G401 (cell line): ENCODE measurements at places on chromosomes 16 and 17. TPM values are rescaled to one million over a fixed set of nuclear protein-coding genes. Genes with fewer than 3 reads are reported as not detected.

SLC25A39 gene
- total RNA-seq = 335 and 340 TPM in 2 replicates

DNA sequence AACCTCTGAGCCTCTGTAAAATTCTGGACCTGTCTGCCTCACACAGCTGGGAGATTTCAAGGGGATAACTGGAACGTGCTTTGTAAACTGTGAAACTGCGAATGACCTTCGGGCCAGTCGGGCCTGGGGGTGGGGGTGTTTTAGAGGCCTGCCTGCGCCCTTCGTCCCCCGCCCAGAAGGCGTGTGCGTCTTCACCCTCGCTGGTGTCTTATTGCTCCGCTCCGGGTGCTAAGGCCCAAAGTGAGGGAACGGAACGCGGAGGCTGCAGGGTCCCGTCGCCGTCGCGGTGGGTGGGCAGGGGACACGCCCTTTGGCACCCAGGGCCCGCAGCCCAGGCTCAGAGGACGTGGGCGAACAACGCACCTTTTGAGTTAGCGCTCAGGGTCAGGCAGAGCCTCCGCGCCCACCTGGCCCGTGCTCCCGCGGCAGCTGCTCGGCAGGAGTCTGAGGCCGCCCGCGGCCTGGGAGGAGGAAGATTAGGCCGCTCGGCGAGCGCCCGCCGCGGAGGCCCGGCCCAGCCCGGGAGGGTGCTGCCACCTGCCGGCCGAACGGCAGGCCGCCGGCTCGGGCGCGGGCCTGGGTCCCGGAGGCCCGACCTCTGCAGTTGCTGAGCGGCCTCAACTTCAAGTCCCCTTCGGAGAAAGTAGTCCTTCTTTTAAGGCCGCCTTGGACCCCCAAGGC is 29.7 kb downstream of the DCAKD start:
- DNase-seq = no peak

- peak; percentile 19 for DNase-seq
Measured at GRCh38 chr16:57994778-57995177, 5.7 kb downstream of the ZNF319 start.

- DNase-seq = no peak
Measured at GRCh38 chr17:17917394-17917793, 54.8 kb downstream of the TOM1L2 start.

- no peak for DNase-seq
Measured at GRCh38 chr17:35486920-35487732, 38.6 kb upstream of the SLFN13 start.

GRCh38 chr17:10070690-10071089 is 127.7 kb downstream of the GAS7 start:
- DNase-seq = no peak

CD300A gene
- not detected in 2 replicates for total RNA-seq

DNA sequence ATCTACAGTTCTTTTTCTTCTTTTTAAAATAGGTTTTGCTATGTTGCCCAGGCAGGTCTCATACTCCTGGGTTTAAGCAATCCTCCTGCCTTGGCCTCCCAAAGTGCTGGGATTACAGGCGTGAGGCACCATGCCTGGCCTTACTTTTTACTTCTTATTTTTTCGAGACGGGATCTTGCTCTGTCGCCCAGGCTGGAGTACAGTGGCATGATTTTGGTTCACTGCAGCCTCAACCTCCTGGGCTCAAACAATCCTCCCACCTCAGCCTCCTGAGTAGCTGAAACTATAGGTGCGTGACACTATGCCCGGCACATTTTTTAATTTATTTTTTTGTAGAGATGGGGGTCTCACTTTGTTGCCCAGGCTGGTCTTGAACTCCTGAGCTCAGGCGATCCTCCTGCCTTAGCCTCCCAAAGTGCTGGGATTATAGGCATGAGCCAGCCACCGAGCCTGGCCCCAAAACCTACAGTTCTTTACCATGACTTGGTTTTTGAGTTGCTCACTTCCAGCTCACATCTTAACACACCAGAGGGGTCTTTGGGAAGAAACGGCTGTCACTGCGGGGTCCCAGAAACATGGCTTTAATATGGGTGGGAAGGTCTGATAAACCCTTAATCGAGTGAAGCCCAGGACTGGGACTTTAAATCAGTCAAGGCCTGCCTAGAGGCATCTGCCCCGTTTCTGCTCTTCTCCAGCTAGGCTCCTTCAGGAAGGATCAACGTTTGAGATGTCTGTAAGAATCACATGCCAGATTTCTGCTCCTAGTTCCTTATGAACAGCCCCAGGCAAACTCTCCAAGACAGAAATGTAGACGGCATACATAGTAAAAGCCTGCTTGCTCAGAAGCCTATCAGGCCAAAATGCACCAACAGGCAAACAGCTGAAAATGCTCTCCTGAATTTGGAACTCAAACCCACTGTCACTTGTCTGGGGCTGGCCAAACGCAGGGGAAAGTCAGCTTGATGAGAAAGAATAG is 91.7 kb upstream of the TOB1 start:
- DNase-seq = no peak

- DNase-seq = no peak
Measured at GRCh38 chr16:760545-761343, at the start of gene MSLN. Gene MSLN, plus strand, starts transcription at chr16:760734. Its CDS starts 1,947 bp downstream, at chr16:762681.

DNA sequence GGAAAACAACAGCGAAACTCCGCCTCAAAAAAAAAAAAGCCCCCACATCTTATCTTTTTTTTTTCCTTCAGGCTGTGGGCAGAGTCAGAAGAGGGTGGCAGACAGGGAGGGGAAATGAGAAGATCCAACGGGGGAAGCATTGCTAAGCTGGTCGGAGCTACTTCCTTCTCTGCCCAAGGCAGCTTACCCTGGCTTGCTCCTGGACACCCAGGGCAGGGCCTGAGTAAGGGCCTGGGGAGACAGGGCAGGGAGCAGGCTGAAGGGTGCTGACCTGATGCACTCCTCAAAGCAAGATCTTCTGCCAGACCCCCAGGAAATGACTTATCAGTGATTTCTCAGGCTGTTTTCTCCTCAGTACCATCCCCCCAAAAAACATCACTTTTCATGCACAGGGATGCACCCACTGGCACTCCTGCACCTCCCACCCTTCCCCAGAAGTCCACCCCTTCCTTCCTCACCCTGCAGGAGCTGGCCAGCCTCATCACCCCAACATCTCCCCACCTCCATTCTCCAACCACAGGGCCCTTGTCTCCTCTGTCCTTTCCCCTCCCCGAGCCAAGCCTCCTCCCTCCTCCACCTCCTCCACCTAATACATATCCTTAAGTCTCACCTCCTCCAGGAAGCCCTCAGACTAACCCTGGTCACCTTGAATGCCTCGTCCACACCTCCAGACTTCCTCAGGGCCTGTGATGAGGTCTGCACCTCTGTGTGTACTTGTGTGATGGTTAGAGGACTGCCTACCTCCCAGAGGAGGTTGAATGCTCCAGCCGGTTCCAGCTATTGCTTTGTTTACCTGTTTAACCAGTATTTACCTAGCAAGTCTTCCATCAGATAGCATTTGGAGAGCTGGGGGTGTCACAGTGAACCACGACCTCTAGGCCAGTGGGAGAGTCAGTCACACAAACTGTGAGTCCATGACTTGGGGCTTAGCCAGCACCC is 1.2 kb upstream of the HBA1 start:
- DNase-seq = no peak

DNA sequence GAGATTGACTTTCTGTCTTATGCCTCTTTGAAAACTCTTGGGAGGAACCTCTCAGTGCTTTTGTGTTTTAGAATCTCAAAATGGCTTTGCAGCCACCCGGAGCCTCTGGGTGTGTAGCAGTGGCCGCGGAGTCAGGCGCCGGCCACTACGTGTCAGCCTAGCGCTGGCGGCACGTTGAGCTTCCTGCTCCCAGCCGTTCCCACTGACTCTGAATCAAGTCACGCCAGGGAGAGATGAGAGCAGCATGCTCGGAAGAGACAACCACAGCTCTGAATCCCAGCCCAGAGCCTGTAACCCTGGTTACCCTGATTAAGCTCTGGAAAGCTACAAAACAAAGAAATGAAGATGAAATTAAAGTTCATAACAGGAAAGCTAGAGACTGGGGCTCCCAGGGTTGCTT is 97.4 kb upstream of the CACNG5 start:
- peak; percentile 47 for DNase-seq

PLLP gene
- total RNA-seq = 1.5 and 2.7 TPM in 2 replicates

DNA sequence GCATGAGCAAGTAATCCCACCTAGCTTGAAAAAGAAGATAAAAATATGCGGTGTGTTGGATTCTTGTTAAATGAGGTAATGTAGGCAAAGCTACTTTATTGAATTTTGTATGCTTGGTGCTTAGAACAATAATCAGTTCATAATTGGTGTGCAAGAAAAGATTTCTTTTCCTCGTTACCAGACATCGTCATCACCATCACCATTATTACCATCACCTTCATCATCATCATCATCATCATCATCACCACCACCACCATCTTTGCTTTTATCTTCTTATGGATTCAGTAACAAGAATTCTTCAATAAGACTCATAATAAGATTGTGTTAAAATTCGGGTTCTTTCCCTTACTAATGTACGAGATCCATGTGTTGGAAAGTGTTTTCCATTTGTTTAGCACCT is 173.7 kb downstream of the RBFOX1 start:
- no peak for DNase-seq

- DNase-seq = no peak
Measured at GRCh38 chr17:45908935-45909334, 14.6 kb downstream of the MAPT start.

- DNase-seq = no peak
Measured at GRCh38 chr16:84059946-84060901, 17.6 kb upstream of the SLC38A8 start.

GRCh38 chr17:17890773-17891759 is 54.3 kb upstream of the SREBF1 start:
- DNase-seq = peak; percentile 36

PMP22 gene
- 3.2 TPM in 1 of 2 replicates, not detected in the other for total RNA-seq

CNTD1 gene
- total RNA-seq = 0.18 TPM in 1 of 2 replicates, not detected in the other
